ENCODE measurements at places on chromosomes 6 and 20.
A peak's percentile ranks its signal among the peaks of the same experiment; 100 is the strongest.

- DNase-seq: no peak
These were observed 66.9 kb downstream of the DLL1 start for GRCh38 chr6:170223718-170224693.

- no peak for DNase-seq
These were observed 6.2 kb downstream of the KDM1B start for GRCh38 chr6:18161431-18161830.

DNA sequence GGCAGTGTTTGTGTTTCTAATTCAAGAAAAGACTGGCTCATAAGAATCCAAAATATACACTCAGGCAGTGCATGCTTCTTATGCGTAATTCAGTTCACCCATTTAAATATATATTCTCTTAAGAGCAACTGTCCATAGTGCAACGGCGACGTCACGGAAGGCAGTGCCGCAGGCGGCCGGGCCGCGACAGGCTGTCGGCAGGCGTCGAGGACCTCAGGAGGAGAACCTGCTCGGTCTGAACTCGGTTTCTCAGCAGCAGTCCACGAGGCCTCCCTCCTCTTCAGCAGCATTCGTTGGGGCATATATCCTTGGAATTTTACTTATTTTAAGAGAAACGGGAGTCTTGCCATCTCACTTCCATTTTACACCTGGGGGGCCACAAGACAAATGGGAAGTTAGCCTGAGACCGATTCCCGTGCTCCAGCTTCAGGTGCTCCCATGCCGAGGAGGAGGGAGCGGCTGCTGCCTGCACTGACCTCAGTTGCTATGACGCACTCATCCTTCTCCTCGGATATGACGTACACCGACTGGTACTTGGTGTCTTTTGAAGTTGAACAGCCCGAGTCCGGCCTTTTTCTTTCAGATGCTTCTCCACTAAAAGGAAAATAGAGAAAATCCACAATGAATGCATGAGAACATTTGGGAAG, 8.2 kb downstream of the DLL1 start:
- no peak for DNase-seq

GRCh38 chr20:46520976-46521579, 7.7 kb upstream of the ZNF334 start:
- DNase-seq: peak; percentile 23

- DNase-seq: no peak
These were observed 161.2 kb downstream of the KCNQ5 start for GRCh38 chr6:72783035-72783434.

DNA sequence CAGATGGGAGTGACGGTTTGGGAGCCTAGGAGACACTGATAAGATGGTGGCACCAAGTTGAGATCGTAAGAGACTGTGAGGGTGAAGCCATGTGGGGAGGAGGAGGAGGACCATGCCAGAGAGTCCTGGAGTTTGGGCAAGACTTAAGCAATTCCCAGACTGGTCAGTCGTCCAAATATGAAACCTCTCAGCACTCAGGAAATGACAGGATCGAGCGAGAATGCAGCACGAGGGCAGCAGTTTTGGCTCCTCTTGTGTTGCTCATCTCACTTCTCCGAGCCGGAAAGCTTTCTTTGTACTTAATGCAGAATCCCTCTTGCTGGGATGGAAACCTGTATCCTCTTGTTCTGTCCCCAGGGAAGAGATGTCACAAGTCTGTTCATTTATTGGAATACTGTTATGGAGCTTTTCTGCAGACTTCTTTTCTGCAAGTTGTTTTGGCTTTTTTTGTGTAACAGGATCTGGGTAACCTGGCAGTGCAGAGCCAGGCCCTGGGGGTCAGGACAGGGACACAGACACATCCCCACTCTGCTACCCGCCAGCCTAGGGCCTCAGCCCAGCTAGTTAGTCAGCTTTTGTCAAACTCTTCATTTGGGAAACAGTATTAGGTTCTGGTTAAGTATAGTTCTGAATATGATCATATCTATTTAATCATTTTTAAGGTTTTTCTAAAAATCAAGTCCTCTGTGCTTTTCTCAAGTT, 34.3 kb downstream of the FNDC1 start:
- no peak for DNase-seq

- DNase-seq: no peak
These were observed 238.5 kb downstream of the GMPR start for GRCh38 chr6:16476861-16477260.

DNA sequence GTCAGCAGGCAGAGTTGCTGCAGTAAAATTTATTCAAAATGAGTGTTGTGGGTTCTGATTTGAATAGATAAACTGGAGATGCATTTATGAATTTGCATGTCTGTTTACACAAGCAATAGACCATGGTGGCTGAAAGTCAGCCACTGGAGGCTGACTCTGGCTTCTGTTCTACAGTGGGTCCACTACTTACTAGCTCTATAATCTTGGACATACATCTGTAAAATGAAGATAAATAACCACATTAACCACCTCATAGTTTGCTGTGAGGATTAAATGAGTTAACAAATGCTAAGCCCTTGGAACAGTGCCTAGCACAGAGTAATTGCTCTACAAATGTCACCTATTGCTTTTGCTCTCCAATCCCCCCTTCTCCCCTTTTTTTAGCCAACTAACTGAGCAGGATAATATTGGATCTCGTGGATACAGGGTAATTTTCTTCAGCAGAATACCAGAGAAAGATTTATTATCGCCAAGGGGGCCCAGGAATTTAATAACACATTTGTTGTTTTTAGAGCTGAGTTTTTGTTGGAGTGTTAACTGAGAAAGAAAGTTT, 1.4 kb upstream of the PM20D2 start:
- DNase-seq: no peak
